GDM1 (cell line): ENCODE measurements at places on chromosomes 12 and 14.
A peak's percentile ranks its signal among the peaks of the same experiment; 100 is the strongest.

DNA sequence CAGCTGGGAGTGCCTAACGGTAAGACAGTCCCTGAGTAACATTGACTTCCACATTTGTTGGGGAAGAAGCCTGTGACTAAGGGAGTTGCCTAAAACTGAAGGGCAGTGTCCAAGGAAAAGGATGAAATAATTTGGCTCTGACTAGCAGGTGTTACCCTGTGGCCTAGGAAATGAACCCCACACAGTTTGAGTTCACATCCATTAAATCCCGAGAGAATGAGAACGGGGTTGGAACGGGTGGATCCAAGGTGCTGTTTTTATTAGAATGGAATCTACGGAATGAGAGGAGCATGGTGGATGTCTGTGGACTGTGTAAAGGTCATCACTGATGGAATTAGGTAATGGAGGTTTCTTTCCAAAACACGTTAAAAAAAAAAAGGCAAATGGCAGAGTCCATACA is 324.0 kb downstream of the MED13L start:
- DNase-seq, result no peak

DNA sequence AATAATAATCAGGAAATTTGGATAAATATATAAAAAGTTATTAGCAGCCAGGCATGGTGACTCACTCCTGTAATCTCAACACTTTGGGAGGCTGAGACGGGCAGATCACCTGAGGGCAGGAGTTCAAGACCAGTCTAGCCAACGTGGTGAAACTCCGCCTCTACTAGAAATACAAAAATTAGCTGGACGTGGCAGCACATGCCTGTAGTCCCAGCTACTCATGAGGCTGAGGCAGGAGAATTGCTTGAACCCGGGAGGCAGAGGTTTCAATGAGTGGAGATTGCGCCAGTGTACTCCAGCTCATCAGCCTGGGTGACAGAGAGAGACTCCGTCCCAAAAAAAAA is 64.5 kb downstream of the SYT1 start:
- no peak for DNase-seq

DNA sequence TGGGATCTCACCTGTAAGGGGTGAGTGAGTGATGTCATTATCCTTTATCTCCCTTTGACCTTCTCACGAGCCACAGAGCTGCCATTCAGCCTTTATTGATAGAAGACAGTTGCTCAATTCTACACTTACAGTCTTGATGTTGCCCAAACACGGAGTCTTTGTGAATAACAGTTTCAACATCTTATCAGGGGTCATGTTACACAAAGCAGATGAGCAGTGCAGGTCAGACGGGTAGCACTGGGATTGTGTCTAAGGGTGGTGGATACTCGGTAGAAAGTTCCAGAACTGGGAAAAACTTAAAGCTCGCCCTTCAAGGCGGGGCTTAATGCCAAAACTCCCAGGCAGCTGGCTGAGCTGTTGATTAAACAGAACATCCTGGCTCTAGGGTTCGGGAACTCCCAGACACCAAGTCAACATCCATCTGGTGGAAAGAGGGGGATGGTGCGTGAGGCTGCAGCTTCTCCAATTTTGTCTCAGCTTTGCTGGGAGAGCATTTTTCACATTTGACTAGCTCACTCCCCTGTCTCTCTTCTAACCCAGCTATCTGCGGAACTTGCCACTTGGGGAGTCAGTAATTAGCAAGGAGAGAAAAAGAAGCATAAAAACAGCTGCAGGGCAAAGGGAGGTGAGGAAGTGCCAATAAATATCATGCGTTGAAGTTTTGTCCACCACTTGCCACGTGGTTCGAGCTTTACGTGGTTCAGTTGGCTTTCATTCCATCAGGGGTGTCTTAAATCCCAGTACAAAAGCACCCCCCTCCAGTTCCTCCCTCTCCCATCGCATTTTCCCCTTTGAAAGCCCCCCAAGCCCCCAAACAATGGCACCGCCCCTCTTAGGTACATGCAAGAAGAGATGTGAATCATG is 31.0 kb downstream of the FOXN4 start:
- no peak for DNase-seq

GRCh38 chr12:89200217-89200616 is 152.1 kb downstream of the DUSP6 start:
- DNase-seq, result no peak

- DNase-seq, result no peak
Observed at GRCh38 chr12:108732489-108733229, 1.3 kb upstream of the CORO1C start.

GRCh38 chr14:103537175-103537990 is 8.4 kb downstream of the TRMT61A start:
- DNase-seq, result no peak

DNA sequence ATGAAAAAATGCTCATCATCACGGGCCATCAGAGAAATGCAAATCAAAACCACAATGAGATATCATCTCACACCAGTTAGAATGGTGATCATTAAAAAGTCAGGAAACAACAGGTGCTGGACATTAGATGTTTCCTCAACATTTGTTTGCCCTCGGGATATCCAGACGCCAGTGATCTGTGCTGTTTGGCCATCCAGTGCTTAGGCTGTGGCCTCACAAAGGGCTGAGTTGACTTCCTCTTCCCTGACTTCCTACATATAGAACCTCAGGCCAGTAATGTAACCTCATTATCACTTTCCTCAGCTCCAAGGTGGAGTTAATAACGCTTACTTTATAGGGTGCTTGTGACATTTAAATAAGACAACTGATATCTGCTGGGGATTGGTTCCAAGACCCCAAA is 51.8 kb downstream of the SLC15A5 start:
- no peak for DNase-seq

DNA sequence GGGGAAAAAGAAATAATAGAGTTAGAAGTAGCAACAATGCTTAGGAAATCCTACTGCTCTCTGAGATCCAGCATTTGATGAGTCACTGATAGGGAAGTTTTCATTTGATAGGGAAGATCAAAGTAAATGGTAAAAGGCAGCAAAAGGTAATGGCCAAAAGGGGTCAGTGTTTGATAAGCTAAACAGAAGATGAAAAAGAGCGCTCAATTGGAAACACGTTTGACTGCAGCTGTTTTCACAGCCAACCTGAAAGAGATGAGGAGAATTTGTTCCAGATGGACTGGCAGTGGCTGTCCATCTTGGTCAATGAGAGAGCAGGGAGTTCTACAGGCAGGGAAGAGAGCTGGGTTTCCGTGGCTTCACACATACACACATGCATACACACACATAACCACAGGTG is 264.2 kb downstream of the TMEM132C start:
- no peak for DNase-seq

DNA sequence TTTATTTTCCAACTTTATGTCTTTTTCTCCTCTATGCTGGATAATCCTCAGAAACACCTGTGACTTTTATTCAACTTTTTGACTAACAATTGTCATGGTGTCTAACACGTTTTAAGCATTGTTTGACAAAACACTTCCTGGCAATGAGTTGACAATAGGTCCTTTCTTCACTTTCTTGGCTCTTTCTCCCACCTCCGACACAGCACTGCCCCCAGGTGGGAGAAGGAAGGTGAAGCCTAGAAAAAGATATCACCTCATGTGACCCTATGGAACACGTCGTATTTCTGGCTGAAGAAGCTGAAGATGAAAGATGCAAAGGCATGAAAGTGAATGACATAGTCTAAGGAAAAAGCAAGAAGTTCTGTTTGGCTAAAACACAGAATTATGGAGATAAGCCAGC is 430.0 kb downstream of the ETNK1 start:
- DNase-seq, result no peak

GRCh38 chr12:16670456-16671050 is 64.6 kb upstream of the LMO3 start:
- no peak for DNase-seq

DNA sequence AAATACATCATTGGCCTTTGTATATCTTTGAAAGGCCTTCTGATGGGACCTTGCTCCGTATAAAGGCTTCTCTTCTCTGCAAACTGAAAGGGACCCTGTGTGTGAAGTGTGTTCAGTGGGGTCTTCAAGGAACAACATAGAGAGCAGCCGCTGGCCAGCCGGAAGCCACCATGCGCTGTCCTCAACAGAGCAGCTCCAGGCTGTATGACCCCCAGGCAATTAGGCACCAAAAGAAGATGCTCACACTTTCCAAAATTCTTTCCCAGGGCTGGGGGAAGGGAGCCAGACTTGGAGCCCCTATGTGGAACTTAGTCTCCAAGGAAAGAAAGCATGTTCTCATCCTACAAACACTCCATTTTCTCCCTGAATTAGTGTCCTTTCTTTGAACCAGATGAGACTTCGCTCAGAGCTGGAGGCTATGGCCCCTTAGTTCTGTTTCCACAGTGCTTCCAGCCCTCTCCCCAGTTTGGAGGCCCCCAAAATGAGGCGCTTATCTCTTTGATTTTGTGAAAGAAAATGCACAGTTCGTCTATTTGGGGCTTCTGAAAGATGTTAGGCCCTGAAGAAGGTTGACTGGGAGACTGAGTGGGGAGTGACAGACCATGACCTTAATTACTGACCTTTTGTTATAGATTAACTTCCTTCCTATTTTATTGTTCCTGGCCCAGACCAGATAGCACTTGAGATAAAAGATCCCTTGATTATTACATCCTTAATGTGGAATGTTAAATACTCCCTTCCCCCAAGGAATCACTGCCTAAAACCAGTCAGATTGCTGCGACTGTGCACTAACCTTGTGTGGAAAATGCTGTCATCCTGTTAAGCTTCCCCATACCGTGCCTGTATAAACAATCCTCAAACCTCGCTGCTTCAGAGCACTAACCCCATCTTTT is 128.3 kb upstream of the FGD4 start:
- DNase-seq, result no peak

GRCh38 chr14:73264885-73265720 is 27.8 kb downstream of the PAPLN start:
- DNase-seq, result no peak

GRCh38 chr12:101942250-101942605 is 64.8 kb downstream of the DRAM1 start:
- no peak for DNase-seq

- DNase-seq, result no peak
Observed at GRCh38 chr12:63018273-63018672, 83.3 kb upstream of the PPM1H start.

DNA sequence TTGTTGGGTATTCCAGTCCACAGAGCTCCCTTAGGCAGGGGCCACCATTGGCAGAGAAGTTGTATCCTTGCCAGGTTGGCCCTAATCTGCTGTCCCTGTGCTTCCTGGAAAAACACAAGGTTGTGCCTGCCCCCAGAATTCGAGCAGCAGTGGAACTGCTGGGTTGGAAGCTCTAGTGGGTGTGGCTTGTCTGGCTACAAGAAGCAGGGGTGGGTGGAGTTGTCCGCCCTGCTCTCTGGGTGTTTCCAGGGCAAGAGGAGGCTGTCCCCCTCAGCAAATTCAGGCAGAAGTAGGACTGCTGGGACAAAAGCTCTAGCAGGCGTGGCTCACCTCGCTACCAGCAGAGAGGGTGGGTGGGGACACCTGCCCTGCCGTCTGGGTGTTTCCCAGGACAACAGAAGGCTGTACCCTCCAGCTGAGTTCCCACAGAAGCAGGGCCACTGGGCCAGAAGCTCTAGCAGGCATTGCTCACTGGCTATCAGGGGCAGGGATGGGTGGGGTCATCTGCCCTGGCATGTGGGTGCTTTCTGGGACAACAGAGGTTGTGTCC is 72.8 kb upstream of the NPAS3 start:
- DNase-seq, result no peak

- no peak for DNase-seq
Observed at GRCh38 chr14:52267501-52268278, at the start of gene PTGDR. TSS of gene PTGDR (plus strand) at chr14:52267698. CDS start at chr14:52267815, 117 bp downstream.

DNA sequence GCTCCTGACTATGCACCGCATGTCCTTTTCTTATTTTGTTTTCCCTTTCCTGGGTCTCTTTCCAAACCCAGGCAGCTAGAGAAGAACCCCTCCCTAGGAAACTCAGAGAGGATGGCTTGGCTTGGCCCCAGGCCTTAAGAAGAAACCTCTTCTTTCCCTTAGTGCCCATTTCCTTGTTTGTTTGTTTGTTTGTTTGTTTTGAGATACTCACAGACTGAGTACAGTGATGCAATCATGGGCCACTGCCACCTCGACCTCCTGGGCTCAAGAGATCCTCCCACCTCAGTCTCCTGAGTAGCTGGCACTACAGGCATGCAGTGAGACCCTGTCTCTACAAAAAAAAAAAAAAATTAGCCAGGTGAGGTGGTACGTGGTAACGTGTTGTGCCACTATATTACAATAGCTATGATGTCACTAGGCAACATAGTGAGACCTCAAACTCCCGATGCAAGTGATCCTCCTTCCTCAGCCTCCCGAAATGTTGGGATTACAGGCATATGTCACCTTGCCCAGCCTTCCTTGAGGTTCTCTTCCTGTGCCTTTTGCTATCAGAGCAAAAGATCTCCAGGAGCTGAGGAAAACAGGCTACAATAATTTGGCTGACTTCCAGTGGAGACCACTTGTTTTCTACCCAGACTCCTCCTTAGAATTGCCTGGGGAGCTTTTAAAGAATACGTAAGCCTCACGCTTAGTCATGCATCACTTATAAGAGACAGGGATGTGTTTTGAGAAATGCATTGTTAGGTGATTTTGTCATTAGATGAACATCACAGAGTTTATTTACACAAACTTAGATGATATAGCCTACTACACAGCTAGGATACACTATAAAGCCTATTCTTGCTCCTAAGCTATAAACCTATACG is 34.5 kb upstream of the LGALS3 start:
- DNase-seq, result no peak

GRCh38 chr12:109542876-109543275 is 30.4 kb downstream of the MMAB start:
- DNase-seq, result no peak

DNA sequence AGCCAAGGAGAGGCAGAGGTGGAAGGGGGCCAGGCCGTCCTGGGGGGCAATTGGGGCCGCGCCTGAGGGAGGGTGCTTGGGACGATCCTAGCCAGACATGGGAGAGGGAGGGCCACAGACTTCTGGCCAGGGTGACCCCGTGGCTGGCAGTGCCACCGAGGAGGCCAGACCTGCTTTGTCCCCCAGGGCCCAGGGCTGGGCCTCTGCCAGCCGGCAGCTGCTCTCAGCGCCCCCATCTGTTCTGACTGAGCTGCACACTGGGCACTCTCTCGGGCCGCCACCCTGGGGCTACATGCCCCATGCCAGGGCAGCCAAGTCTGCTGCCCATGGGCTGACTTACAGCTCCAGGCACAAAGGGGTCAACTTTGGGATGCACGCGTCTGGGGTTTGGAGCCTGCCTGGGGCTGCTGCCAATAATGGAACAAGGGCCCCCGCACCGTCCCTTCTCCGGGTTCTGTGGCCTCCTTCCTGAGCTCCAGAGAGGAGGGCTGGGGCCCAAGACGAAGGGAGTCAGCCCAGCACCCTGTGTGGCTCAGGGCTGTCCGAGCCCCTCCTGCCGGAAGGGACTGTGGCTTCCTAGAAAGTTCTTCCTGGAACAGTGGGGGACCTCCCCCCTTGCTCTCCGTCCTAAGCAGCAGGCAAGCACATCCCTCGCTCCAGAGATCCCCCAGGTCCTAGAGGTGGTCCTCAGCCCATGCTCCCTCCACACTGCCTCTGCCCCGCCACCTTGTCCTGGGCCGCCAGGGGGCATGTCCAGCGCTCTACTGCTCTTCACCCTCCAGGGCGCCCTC is 1.1 kb downstream of the ADSS1 start:
- DNase-seq, result no peak

GRCh38 chr12:4030929-4031702 is 157.9 kb upstream of the PARP11 start:
- DNase-seq, result peak; percentile 55
